ENCODE measurements at places on chromosomes 1 and 21.
A peak's percentile ranks its signal among the peaks of the same experiment; 100 is the strongest.

GRCh38 chr1:206803221-206803730, 31.0 kb upstream of the IL10 start:
- no peak for DNase-seq

DNA sequence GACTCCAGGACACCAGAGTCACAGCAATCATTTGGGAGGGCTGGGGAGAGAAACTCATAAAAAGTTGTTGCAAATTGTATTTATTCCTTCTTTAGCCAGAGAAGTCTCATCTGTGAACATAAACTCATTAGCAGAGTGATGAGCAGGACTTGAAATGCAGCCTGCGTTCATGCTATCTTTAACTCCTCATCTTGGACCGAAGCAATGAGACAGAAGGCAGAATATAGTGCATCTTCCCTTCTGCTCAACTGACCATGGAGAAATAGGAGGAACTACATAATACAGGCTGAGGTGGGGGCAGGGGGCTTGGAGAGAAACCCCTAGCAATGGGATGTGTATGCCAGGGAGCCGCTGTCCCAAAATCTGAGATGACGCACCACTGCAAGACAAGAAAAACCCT, 121.8 kb upstream of the AJAP1 start:
- no peak for DNase-seq

DNA sequence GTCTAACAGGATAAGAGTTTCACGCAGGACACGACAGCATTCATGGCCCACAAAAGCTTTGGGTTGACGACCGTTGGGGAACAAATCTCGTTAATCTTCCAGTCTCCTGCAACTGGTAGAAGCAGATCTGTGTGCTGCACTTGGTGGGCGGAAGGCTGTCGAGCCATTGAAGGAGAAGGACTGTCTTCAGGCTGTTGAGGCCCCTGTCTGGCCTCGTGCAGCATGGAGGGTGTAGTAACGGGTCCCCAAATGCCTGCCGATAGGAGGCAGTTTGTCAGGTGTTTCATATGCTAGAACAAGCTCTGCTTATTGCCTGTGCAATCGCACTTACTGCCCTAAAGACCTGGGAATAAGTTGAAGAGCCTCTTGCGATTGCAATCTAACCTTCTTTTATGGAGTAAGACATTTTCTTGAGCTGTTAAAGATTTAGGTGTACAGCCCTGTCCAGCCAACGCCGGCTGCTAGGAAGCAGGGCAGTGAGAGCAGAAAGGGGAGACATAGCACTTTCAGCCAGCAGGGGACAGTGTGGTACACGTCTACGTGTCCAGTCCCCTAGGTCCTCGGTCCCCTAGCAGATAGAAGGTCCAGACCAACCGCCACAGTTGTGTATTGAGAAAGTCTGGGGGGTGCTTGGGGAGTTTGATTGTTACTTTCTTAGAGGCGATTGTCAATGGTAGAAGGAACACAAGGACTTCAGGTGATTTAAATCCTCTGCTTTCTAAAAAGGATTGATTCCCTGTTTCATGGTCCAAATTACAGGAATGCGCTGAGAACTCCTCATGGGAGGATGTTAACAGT, 102.3 kb upstream of the TMPRSS2 start:
- peak; percentile 36 for DNase-seq

- DNase-seq: no peak
Measured at GRCh38 chr1:64874666-64875065, 91.7 kb downstream of the JAK1 start.

DNA sequence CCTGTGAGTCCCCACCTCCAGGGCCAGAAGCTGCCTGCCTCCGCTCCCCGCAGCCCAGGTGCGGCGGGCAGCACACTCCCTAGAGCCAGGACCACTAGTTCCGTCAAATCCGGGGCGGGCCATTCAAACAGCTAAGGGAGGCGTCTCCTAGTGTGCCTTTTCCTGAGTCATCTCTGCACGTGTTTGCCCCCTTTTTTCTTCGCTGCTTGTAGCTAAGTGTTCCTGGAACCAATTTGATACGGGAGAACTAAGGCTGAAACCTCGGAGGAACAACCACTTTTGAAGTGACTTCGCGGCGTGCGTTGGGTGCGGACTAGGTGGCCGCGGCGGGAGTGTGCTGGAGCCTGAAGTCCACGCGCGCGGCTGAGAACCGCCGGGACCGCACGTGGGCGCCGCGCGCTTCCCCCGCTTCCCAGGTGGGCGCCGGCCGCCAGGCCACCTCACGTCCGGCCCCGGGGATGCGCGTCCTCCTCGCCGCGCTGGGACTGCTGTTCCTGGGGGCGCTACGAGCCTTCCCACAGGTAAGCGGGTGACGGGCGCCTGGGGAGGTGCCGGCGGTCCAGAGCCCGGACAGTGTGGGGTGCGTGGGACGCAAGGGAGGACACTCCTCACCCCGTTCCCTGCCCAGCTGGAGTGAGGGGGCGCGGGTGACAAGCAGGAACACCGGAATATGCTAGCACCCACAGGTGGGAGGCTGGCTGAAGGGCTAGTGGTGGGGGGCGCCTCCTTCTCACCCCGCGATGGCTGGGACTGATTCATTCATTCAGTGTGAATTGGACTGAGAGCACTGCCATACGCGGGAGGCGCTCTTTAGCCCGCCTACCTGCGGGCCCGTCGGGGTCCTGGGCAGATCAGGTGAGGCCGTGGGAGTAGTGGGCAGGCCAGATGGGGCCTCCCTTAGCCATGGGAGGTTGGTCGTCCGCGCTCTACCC, at the start of gene TNFRSF8:
TSS of gene TNFRSF8 (plus strand) at position 163 of the 932 bp plus-strand sequence. CDS start at position 459, 296 bp downstream.
- no peak for DNase-seq

DNA sequence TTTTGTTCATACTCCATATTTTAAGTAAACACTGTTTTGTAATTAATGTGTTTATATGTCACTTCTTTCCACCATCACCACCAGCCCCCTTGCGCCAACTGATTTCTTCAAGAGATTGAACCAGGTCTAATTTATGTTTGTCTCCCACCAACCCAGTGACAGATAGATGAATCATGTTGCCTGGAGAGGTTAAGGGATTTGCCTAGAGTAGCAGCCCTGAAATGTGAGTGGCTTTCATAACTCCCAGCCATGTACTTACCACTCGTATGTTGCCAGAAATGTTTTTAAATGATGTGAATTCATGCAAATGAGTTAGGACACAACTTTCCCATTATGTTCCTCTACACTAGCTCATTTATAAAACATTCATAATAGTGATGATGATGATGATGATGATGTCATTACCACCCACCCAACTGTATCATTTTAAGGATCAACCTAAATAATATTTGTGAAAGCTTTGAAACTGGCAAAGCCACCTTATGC, 86.9 kb downstream of the LRRC8D start:
- DNase-seq: no peak

GRCh38 chr1:28927648-28928313, 13.4 kb downstream of the EPB41 start:
- DNase-seq: no peak

DNA sequence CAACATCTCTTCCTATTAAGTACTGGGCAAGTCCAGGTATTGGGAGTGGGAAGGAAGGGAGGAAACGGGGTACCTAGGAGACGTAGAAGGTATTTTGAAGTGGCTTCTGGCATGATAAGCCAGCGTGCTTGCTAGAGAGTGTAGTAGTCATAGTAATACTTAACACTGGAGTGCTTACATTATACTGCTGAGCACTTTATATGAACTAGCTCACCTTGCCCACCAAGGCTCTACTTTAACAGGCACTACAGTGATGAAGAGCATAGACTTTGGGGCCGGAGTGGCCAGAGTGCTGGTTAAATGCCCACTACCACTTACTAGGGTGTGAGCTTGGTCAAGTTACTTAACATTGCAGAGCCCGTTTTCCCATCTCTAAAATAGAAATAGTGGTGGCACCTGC, 61.7 kb downstream of the ACP6 start:
- no peak for DNase-seq

GRCh38 chr1:226363801-226364513, 43.9 kb downstream of the PARP1 start:
- DNase-seq: no peak

- no peak for DNase-seq
Measured at GRCh38 chr1:45272913-45273371, 53.8 kb upstream of the HPDL start.

DNA sequence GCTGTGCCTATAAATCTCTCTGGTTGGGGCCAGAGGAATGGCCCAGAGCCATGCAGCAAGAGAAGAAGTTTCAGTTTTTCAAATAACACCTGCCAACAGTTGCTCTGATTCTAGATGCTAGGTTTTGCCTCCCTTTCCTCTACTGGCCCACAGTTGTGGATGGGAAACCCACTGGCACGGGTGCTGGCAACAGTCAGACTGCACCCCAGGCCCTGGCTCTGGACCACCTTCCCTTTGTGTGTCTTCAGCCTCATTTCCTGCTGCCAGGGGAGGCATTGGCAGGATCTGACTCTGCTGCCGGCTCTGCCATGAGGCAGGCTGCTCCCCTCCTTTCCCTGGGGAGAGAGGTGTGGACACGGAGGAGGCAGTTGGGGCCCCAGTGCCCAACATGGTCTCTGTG, 142.0 kb downstream of the IGSF21 start:
- no peak for DNase-seq

- peak; percentile 50 for DNase-seq
Measured at GRCh38 chr1:222697826-222698225, 14.5 kb downstream of the AIDA start.

- DNase-seq: no peak
Measured at GRCh38 chr1:58981392-58981791, 197.5 kb upstream of the JUN start.

- DNase-seq: no peak
Measured at GRCh38 chr1:172252321-172252720, 168.2 kb upstream of the C1orf105 start.

DNA sequence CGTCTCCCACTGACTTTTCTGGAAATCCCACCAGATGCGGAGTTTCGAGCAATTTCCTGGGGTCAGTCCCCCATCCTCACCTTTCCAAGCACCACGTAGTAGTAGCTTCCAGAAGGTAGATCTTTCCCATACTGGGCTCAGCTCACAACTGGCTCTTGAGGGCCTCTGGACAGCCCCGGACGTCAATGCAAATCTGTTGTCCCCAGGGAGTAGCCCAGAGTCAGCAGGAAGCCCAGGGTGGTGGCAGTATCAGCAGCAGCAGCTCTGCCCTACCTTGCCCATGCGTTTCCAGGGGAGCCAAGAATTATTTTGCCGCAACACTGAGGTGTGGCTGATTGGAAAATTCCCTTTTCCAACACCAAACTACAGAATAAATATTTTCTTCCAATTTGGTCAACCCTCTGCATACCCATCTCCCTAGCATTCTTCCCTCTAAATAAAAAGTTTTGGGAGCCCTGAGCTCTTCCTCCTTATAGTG, 70.3 kb downstream of the CD46 start:
- DNase-seq: no peak

DNA sequence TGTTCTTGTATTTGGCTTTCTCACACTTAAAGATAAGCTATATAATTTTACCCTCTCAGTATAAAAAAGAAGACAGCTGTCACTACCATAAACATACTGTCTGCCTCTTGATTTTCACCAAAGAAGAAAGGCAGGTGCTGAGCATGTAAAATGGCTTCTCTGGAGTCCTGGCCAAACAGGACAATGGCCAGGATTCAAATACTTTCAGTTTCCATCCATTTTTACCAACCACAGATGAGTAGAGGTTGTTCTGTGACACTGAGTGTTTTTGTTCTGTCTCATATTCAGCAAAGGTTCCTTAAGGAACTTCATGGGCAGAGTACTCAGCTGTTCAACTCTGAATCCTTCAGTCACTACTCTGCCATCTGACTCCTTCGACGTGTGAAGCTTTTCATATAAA, 29.4 kb upstream of the RAB3GAP2 start:
- no peak for DNase-seq

GRCh38 chr1:225843426-225843795, 33.5 kb downstream of the EPHX1 start:
- no peak for DNase-seq

DNA sequence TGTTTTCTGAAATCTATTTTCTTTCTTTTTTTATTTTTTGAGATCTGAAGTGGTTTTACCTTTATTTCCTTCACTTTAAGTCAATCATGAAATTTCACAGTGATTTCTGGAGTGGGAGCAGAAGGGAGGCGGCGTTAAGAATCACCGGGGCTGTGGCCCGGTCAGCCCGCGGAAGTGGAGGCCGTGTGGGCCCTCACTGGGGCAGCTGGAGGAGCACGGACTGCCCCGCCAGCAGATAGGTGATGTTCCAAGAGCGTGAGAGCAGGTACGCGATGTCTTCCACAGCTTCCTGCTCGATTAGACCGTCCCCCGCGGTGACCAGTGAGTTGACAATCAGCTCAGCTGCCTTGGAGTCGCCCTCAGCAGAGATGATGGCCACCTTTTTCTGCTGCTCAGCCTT, 10.6 kb upstream of the TP53BP2 start:
- no peak for DNase-seq

DNA sequence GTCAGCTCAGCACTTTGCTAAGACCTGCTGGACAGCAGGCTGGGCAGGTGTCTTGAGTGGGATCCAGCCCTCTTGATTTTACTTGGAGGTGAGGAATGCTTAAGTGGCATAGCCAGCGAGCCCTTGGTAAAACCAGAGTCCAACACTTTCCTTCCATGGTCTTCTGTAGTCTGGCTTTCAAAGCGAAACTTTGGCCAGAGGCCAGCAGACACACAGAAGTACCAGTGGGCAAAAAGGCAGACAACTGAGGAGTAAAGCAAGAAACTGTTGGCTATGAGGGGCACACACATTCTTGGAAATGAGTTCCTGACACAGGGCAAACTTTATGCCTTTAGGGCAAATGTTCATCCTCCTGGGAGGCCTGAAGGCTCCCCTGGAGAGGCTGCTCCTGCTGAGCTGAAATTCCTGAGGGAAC, 281.0 kb upstream of the POU3F1 start:
- no peak for DNase-seq

Data from foreskin melanocyte (primary cell).